NCI-H2107 (cell line): ENCODE measurements at places on chromosomes 11 and 22.

DNA sequence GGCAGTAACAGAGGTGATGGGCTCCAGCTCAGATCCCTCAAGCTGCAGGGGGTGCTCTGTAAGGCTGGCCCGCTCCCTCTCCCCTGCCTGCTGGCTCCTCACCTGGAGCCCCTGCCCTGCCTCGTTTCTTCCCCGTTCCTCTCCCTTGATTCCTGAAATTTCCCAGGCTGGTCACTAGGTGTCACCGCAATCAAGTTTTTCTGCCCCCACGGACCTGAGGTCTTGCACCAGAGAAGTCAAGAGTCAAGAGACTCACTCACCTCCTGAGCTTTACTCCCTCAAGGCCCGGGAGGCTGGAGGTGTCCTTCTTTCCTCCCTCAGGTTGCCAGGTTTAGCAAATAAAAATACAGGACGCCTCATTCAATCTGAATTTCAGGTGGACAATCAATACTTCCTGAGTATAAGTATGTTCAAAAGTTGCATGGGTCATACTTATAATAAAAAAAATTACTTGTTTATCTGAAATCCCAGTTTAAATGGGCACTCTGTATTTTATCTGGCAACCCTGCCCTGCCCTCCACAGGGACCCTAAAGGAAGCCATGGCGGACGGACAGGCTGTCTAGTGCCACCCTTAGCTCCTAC lies 69.2 kb downstream of the SCUBE1 start:
- no peak for DNase-seq

GRCh38 chr22:24423519-24424000 lies 3.8 kb upstream of the ADORA2A start:
- no peak for DNase-seq

GRCh38 chr11:105142167-105142566 lies 2.6 kb upstream of the CARD18 start:
- DNase-seq = no peak

GRCh38 chr11:26916805-26917204 lies 77.1 kb upstream of the FIBIN start:
- DNase-seq = no peak

DNA sequence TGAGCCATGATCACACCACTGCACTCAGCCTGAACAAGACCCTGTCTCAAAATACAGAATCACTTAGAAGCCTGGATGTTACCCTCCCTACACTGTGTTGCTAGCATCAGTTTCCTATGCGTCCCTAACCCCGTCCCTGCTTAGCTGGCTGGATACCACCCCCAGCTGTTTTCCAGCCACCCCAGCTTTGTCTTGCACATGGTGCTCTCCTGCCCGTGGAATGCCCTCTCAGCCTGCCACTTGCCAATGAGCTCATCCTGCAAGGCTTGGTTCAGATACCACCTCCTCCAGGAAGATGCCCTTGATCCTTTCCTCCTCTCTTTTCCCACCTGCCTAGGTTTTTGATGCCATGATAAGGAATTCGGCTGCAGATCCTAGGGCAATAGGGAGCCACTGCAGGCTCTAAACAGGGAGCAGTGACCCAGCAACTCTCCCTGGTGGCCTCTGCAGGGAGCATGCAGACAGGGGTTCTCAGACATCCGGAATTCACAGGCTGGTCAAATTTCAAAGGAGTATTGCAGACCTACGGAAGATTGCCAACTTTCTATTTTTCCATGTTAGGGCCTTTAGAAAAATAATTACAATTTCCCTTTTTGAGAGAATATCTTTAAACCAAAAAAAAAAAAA lies 52.7 kb upstream of the WNT7B start:
- DNase-seq = no peak

DNA sequence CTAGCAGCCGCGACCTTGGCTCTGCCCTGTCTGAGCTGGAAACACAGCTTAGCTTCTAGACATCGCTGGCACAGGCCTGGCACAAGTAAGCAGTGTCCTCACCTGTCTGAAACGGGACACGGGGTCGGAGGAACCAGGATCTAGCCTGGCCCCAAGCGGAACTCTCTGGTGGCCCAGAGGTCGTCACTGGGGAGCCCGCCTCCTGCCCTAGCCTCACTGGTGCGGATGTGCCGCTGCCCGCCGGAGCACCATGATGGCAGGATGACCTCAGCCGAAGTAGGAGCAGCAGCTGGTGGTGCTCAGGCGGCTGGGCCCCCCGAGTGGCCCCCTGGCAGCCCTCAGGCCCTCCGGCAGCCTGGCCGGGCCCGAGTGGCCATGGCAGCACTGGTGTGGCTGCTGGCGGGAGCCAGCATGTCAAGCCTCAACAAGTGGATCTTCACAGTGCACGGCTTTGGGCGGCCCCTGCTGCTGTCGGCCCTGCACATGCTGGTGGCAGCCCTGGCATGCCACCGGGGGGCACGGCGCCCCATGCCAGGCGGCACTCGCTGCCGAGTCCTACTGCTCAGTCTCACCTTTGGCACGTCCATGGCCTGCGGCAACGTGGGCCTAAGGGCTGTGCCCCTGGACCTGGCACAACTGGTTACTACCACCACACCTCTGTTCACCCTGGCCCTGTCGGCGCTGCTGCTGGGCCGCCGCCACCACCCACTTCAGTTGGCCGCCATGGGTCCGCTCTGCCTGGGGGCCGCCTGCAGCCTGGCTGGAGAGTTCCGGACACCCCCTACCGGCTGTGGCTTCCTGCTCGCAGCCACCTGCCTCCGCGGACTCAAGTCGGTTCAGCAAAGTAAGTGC lies 871 bp downstream of the SLC35E4 start:
- no peak for DNase-seq

- DNase-seq = no peak
These were observed 1.0 kb downstream of the HOATZ start for GRCh38 chr11:111515591-111515990.

GRCh38 chr11:2443406-2443805 lies 908 bp downstream of the TRPM5 start:
- DNase-seq = no peak

GRCh38 chr22:24810043-24810749 lies 4.2 kb downstream of the SGSM1 start:
- no peak for DNase-seq

DNA sequence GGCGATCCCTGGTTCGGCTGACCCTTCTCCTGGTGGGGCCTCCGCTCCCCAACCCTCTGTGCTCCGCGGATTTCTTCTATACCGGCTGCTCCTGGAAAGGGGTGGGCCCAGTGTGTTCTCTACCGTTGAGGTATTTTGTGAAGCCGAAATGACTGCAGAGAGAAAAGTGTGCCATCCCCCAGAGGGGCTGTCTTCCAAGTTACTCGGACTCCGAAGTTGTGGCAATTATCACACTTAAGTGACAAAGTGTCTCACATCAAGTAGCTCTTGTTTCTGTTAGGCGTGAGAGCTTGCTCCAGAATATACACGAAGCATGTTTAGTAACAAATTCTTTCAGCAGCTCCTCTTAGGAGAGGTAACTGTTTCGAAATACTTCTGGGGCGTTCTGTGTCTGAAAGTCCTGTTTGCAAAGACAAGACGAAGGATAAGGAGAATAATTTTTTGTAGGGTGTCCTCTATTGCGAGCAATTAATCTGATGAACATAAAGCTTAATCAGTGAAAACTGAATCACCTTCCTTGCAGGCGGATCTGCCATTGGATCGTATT lies 434 bp downstream of the XPNPEP3 start:
- DNase-seq = no peak

DNA sequence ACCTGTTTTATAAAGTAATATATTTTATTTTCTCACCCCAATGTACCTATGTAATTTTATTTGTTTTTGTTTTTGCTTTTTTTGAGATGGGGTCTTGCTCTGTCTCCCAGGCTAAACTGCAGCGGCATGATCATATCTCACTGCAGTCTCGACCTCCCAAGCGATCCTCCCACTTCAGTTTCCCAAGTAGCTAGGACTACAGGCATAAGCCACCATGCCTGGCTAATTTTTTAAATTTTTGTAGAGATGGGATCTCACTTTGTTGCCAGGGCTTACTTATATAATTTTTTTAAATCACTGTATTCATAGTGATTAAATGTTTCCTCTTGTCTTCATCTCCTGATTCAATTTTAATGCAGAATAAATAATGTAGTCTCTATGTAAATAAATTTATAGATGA lies 13.2 kb upstream of the DNAJB7 start:
- no peak for DNase-seq

DNA sequence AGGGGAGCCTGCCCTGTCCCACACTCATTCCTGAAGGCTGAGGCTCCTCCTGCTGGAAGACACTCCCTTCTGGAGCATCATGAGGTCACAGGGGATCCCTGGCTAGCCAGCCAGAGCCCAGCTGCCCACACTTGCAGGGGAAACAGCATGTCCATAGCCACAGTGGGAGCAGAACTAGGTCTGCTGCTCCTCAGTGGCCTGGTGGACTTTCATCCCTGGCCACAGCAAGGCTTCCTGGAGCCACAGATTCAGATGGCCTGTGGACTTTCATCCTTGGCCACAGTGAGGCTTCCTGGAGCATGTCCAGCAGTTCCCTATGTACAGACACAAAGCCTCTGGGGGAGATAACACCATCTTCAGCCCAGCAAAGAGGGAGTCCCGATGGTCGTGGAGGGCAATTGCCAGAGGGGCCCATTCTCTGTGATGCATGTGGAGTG lies 5.9 kb upstream of the APOL6 start:
- no peak for DNase-seq

- DNase-seq = no peak
These were observed 34.9 kb downstream of the PRDM11 start for GRCh38 chr11:45181193-45181888.

GRCh38 chr11:39780131-39780530 lies 1679.3 kb downstream of the LRRC4C start:
- no peak for DNase-seq

DNA sequence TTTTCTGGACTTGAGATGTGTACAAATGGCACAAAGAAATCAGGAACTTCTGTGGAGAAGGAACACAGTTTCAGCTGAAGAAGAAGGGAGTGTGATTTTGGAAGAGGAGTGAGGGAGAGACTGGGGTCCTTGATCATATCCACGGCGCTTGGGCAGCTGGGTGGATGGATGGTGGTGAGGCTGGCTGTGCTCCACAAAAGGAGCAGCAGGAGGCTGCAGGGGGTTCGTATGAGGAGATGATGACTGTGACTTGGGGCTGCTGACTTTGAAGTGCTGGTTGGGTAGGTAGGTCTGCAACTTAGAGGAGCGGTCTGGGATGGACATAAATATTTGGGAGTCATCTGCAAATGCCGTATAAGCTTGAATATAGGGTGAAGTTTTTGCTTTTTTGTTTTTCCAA lies 1.3 kb upstream of the DCHS1 start:
- DNase-seq = no peak

DNA sequence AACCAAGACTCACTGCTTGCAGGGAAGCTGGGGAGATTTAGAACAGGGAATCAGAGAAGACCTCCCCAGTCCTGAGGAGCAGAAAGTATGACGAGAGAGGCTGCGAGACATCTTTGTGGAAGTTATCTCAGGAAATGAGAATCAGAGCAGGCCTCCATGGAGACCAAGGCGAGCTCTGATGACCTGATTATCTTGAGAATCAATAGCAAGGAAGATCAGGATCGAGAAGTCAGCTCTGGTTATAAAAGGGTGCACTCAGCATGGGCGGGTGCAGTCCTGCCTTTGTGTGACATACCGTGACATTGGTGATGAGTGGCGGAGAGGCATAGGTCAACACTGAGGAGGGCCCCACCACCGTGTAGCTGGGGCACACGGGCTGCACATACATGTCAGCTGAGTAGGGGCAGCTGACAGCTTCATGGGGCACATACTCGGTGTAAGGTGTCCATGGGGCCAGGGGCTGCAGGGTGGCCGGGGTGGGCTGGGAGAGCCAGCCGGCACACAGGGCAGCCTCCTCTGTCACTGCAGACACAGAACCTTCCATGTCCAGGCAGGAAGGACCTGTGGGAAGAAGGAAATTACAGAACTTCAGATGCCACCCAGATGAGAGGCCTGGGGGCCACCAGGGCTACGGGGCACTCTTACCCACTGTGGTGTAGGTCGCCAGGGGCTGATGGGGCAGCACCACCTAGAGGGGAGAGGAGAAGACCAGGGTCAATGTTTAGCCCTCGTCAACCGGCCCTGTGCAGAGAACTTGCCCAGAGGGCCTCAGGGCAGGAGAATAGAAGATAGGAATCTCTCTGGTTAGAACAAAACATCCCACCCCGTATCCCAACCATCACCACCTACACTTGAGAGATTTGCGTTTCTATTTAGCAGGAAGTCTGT lies 21.7 kb downstream of the POU2AF1 start:
- DNase-seq = no peak

DNA sequence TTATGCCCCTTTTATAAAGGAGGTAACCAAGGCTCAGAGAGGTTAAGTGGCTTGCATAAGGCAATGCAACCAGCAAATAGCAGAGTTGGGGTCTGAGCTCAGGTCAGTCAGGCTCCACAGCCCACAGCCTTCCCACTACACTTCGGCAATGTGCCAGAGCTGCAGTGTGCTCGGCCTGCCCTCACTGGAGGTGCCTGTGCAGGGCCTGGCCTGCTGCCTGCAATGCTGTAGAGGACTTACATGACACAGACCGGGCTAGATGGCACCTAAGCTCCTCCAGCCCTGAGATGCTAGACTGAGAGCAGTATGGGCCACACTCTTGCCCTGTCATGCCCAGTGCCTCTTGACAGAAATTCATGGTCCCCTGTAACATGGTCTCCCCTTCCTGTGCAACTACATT lies 49.8 kb downstream of the SERPINH1 start:
- DNase-seq = no peak

DNA sequence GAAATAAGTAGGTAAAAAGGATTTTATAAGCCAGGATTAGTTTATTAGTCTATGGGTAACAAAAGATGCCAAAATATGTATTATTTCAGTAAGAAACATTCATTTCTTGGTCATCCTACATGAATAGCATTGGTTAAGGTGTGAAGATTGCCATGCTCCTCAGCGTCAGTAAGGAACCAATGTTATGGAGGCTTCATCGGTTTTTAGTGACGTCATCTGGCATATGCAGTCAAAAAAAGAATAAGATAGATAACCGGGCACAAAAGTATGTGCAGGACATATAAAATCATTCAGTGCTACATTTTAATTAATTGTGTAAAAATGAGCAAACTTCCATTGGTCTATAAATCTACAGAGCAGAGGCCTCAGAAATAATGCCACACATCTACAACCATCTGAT lies 29.4 kb downstream of the TRIM5 start:
- DNase-seq = no peak
